ENCODE measurements at places on chromosomes 1 and 21. TPM values are rescaled to one million over a fixed set of nuclear protein-coding genes. Genes with fewer than 3 reads are reported as not detected.

- DNase-seq: no peak
Observed at GRCh38 chr1:166969074-166969677, 6.2 kb downstream of the ILDR2 start.

- DNase-seq: no peak
Observed at GRCh38 chr1:156652131-156652991, 10.4 kb downstream of the BCAN start.

DNA sequence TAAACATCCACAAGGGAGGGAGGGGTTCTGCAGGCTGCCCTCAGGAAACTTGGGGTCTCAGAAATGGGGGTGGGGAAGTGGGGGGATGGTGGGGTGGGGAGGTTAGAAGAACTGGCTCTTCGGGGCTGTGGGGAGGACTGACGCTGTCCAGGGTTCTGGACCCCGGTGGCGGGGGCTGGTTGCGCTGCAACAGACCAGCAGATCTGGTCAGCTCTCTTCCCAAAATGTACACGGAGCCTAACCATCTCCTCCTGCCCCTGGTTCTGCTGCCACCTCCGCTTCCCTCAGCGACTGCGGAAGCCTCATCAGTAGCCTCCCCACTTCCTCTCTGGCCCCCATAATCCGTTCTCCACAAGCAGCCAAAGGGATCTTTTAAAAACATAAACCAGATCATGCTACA, 29.3 kb upstream of the C1QA start:
- DNase-seq: no peak

The LENEP gene
- total RNA-seq: not detected

GRCh38 chr1:245863566-245864184, 643.4 kb downstream of the SMYD3 start:
- DNase-seq: no peak

DNA sequence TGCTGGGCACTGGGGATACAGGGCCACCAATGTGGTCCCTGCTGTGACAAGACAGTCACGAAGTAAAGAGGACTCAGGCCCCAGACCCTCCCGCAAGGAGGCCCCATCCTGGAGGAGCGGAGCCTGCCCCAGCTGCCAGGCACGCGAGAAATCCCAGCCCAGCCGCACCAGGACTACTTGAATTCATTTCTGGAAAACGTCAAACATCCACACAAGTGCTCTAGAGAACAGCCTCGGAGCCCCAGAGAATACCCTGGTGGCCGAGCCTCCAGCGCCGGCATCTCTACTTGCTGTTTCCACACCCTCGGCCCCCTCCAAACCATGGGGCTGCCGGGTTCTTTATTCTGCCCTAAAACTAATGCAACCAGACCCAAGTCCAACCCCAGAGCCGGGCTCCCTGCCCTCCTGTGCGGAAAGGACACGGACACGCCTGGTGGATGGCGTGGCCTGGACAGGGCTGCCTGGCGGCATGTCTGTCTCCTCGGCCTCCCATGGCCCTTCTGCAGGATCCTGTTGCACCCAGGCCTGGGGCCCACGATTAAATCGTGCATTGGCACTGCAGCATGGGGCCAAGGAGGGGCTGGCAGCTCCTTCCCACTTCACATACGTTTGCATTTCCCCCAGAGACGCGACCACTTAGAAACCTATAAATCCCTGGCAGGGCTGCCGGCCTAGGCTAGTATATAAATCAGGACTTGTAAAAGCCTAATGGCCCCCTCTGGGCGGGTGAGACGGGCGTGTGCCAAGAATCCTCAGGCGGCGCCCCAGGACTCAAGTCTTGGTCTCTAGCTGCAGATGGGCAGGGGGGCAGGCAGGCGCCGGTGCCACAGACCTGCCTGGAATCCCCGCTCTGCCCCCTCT, 41.2 kb downstream of the DMRTB1 start:
- no peak for DNase-seq

- DNase-seq: no peak
Observed at GRCh38 chr1:94654031-94654430, 112.5 kb upstream of the F3 start.

DNA sequence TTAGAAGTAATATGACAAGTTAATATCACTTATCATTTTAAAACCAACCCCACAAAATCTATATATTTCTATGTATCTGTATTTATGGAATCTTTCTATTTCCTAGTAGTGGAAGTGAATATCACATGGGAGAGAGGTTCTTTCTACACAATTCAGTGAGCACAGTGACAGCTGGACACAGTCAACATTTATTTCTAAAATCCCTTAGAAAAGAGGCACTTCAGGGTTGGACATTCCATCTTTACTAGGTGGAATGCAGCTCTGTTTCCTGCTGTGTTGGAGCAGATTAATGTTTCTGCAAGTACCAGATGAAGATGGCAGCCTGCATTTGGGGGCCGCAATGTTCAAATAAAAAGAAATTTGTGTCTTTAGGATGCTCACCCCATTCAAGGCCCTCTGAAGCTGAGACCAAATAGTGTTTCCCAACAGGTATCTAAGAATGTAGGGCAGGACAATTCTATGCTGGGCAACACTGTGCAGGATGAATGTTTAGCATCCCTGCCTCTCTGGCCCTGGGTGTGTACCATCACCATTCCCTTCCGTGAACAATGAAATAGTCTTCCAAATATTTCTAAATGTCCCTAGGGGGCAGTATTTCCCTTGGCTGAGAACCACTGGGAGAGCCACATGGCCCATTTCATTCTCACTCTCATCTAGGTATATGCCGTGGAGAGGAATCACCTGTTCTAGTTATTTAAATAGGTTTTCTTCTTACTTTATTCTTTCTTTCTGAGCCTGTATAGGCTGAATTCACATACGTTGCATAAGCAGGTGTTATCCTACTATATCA, 394.8 kb downstream of the PRDM2 start:
- no peak for DNase-seq

The TADA1 gene
- total RNA-seq: 11.3 TPM

The HUNK gene
- 5.7 TPM for total RNA-seq

- DNase-seq: no peak
Observed at GRCh38 chr1:234253732-234254131, 119.5 kb upstream of the COA6 start.

DNA sequence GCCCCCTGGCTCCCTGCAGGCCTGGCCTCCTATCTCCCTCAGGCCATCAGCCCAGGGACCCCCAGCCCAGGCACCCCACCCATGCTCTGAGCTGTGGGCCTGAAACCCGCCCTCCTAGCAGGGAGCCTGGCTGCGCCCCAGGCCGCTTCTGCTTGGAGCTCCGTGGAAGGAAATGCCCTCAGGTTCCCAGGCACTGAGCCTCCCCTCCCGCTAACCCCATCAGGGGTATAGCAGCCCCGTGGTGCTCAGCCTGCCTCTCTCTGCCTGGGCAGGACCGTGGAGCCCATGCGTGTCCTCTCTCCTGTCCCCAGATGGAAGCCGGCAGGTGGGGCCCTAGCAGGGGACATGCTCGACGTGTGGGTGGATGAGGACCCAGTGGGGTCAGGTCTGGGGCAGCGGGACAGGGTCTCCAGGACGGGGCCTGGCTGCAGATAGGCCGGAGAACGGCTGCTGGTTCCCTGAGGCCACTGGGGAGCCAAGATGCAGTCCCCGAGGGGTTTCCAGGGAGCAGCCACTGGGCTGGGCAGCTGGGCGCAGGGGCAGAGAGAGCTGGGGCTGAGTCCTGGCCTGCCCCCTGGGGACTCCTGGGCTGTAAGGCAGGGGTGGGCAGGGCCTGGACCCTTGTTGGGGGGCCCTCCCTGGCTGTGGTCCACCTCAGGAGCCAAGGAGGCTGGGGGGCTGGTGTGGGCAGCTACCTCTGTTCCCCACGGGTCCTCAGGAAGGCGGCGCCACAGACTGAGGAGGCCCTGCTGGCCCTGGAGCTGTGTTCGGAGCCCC, 75.5 kb downstream of the MORN1 start:
- no peak for DNase-seq

DNA sequence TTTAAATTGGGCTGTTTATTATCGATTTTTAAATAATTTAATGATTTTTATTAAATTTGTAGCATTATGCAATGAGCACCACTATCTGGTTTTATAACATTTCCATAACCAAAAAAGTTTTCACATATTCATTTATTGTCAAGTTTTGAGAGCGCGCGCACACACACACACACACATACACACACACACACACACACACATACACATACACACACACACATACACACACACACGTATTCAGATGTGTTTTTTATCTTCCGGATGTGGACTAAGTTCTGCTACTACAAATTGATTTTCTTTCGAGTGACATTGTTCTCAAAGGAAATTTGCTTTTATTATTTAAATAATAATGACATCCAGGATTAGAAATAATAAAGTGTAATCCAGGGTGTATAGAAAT, 16.3 kb downstream of the CACHD1 start:
- DNase-seq: no peak

The FAM43B gene
- not detected for total RNA-seq

DNA sequence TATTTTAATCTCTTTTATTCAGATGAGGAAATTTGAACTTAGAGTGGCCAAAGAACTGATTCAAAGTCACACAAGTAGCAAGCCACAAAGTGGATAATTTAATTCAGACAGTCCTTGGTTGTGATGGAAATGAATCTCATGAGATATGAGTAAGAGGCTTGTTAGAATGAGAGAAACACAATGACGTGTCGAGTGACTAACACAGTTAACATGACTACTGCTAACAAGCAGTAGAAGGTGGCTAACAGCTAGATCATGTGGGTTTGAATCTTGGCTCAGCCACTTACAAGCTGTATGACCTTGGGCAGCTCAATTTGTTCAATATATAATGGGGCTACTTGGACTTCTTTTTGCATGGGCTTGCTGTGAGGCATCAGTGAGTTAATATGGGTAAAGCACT, 104.5 kb upstream of the LMO4 start:
- DNase-seq: no peak

DNA sequence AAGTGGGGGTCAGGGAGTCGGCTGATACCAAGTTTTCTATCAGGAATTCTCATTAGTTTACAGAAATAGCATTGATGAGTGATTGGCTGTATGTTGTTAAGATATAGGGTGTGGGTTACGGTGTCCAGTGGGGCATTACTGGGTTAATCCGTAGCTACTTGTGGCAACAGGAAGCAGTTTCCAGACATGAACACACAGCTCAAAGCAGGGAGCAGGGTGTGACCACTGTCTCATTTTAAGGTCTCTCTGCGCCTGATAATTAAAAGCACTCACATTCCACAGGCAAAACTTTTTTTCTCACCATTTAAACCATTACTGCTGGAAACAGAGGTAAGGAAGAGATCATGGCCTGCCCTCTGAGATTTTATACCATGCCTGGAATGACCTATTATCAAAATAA, 114.9 kb downstream of the SIK1 start:
- DNase-seq: no peak

- no peak for DNase-seq
Observed at GRCh38 chr1:6547301-6547700, 7.0 kb downstream of the NOL9 start.

The TNFRSF25 gene
- 132 TPM for total RNA-seq

- DNase-seq: no peak
Observed at GRCh38 chr1:156143765-156144489, 9.5 kb upstream of the SEMA4A start.

- no peak for DNase-seq
Observed at GRCh38 chr21:45032977-45033710, 41.2 kb upstream of the ADARB1 start.

The ADCY10 gene
- total RNA-seq: not detected

GRCh38 chr1:28510970-28511440, 5.2 kb downstream of the RCC1 start:
- DNase-seq: no peak

The AKT3 gene
- 3.8 TPM for total RNA-seq

The HSD3B2 gene
- total RNA-seq: not detected

DNA sequence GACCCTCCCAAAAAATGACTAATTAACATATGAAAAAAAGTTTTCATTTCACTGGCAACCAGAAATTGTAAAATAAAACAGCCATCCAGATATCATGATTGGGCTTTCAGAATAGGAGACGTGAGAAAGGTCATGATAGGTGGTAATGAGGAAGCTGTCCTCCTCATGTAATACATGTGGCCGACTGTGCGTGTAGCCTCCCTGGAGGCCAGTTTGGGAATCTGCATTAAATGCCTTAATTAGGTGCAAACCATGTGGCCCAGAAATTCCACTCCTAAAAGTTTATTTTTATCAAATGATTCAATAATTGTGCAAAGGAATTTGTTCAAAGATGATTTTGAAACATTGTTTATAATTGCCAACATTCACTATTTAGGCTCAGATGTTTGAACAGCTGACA, 127.6 kb upstream of the C1orf105 start:
- DNase-seq: no peak

The VAV3 gene
- total RNA-seq: 239 TPM

The FLG gene
- total RNA-seq: 2,474 TPM

The AIM2 gene
- not detected for total RNA-seq

The PDZK1 gene
- 4.3 TPM for total RNA-seq

The RSBN1 gene
- total RNA-seq: 25.6 TPM

The HSF2BP gene
- total RNA-seq: not detected

GRCh38 chr1:16164213-16165072, 8.6 kb upstream of the EPHA2 start:
- no peak for DNase-seq

DNA sequence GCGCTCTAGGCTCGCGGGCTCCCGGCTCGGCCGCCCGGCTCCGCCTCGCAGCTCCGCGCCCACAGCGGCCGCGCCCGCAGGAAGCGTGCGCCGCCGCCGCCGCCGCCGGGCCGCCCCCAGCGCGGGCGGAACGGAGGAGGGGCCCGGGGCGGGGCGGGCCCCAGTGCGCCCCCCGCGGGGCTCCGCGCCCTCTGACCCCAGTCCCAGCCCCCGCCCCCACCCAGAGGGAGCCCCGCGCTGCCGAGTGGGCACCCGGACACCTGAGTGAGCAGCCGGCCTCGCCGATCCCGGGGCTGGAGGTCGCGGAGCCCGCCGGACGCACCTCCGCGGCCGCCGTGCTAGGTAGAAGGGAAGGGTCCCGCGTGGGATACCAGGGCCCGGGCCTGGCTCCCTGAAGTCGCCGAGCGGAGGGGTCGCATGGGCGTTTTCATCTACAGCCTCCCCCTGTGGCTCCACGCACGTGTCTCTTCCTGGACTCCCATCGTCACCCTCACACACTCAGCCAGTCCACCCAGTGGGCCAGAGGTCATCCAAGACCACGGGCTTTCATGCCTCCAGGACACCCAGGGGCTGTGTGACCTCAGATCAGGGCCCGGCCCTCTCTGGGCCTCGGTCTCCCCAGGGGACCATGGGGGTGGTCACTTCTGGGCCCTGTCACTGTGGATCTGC, at the start of gene SDC3:
Gene SDC3, minus strand, starts transcription at position 63 of the 669 bp plus-strand sequence. CDS start 172 bp downstream, outside the sequence.
- peak; percentile 60 for DNase-seq

GRCh38 chr1:26031611-26032220, 10.1 kb downstream of the EXTL1 start:
- DNase-seq: no peak

The PTGFRN gene
- 89.6 TPM for total RNA-seq

- no peak for DNase-seq
Observed at GRCh38 chr1:96361961-96362360, 359.6 kb upstream of the PTBP2 start.
